Stimulated activated CD4-positive, alpha-beta T cell treated with anti-CD3 and anti-CD28 coated beads, Interleukin-12 subunit alpha, Interleukin-12 subunit beta, amount 100 ng/mL, for 24 hours (primary cell): ENCODE measurements at places on chromosomes 16 and 17.

DNA sequence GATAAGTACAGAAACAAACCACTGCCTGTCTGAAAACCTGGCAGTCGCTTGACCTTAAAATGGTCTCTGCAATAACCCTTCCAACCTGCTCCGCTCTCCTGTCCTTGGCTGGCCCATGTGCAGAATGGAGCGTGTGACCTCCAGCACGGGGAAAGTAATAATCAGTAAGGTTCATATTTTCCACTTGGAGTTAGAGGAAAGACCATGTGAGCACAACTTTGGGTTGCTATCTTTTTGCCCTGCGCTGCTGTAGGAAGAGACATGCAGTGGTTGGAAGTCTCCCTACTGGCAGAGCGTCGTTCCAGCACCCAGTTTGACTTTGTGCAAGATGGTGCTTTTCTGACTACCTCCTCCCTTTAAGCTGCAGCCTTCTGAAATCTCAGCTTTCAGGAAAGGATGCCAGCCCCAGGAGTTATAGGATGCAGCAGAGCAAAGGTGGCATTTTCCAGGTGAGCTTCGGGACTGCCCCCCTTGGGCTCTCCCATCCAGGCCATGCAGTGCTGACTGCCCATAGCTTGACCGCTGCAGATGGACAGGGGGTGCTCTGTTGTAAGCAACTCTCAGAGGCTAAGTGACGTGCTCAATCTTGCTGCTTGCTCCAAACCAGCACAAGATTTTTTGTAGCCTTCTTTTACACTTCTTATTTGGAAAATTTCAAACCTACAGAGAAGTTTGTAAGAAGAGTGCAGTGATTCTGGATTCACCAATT lies 110.7 kb upstream of the NOL11 start:
- DNase-seq, result no peak

GRCh38 chr17:7041607-7042500 lies 2.0 kb downstream of the SLC16A11 start:
- DNase-seq, result no peak

- DNase-seq, result no peak
These were observed 6.3 kb upstream of the MMP28 start for GRCh38 chr17:35801583-35802224.

DNA sequence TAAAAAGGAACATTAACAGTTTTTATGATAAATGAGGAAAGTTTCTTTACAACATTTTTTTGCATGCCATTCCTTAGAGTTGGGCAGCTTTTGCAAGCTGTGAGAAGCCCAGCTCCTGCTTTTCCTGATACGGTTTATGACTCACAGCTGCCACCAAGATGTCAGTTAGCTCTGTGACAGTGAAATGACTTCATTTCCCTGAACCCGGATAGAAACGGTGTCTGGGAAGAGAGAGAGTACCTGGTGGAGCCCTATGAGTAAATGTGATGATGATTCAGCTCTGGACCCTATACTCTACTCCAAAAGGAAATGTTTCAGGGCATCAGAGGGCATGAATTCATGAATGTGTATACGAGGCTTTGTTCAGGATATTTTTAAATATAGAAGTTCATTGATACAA lies 366.3 kb upstream of the HSBP1 start:
- DNase-seq, result no peak

GRCh38 chr17:32350666-32351418 lies 885 bp downstream of the ZNF207 start:
- DNase-seq, result peak; percentile 20

- no peak for DNase-seq
These were observed 44.5 kb upstream of the AKAP1 start for GRCh38 chr17:57040571-57040970.

GRCh38 chr17:19339341-19339815 lies 23.1 kb downstream of the B9D1 start:
- DNase-seq, result no peak

DNA sequence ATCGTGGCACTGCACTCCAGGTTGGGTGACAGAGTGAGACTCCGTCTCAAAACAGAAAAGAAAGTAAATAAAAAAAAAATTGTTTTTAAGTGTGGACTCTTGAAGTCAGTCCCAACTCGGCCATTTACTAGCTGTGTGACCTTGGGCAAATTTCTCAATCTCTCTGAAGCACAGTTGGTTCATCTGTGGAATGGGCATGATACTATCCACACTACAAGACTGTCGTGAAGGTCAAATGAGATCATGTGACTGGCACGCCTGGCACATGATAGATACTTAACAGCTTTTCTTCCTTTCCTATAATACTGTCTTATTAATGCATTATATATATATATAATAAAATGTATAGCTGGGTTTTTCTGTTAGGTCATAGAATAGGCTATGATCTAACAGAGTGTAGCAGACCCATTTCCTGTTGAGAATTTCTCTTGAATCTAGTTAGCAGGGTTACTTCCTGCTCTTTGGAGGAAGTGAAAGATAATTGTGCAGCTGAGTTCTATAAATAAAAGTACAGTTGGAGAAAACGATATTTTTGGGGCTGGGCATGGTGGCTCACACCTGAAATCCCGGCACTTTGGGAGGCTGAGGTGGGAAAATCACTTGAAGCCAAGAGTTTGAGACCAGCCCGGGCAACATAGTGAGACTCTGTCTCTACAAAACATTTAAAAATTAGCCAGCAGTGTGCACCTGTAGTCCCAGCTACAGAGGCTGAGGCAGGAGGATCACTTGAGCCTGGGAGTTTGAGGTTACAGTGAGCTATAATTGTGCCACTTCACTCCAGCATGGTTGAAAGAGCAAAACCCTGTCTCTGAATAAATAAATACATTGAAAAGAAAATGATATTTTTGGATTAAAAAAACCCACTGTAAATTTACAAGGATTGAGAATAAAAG lies 7.3 kb downstream of the MILR1 start:
- DNase-seq, result no peak

DNA sequence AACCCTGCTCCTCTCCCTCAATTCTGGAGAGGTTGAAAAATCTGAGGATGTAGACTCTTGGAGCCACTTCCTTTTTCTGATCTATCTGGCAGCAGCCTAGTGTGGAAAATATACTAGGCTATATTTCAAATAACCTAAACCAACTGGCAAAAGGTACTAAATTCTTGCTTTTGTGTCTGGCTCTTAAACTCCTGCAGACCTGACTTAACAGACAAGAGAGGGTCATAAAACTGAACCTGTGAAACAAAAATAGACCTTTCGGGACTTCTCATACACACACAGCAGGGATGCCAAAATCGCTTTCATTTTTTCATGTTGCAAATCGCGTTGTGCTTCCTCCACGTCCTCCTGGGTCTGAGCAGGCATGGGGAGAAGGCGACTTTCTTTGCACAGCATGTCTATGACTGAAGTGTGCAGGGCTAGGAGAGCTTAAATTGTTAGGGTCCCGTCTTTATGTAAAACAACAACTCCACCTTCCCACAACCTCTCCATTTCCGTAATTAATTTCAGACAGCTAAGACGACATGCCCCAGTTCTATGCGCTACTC lies 520.7 kb upstream of the PSMD7 start:
- DNase-seq, result no peak

GRCh38 chr16:75228143-75228976 lies 9.6 kb downstream of the CTRB1 start:
- DNase-seq, result no peak

GRCh38 chr17:73591296-73592078 lies 52.8 kb downstream of the SDK2 start:
- DNase-seq, result no peak

DNA sequence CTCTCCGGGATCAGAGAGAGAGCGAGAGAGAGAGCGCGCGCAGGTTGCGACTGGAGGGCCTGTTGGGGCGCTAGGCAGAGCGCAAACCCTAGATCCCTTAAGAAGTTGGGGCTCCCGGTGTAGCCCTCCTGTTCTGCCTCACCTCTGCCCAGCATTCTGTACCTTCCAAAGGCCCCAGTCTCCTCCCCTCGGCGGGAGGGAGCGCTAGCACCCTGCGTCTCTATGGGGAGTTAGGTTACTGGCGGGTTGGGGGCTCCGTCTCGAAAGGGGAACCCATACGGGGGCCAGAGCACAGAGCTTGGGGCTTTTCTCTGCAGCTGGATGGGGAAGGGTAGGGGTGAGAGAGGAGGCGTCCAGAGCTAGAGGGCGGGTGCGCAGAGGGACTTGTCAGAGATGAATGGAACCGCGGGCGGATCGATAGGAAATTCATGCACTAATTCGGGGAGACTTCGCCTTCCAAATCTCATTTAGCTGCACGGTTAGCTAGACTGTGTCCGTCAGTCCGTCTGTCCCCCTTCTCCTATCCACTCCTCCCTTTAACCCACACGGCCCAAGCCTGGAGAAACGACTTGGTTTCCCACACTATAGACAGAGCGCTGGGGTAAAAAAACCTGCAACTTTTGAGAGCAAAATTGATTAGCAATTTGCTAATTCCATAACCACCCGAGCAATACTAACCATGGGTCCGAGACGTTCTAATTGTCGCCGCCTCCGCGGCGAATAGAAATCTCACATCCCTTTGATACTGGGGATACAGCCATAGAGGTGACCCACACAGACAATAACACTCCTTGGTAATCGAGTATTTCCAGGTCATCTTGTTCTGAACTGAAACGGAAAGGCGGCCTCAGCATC lies 693 bp upstream of the HOXB4 start:
- no peak for DNase-seq

DNA sequence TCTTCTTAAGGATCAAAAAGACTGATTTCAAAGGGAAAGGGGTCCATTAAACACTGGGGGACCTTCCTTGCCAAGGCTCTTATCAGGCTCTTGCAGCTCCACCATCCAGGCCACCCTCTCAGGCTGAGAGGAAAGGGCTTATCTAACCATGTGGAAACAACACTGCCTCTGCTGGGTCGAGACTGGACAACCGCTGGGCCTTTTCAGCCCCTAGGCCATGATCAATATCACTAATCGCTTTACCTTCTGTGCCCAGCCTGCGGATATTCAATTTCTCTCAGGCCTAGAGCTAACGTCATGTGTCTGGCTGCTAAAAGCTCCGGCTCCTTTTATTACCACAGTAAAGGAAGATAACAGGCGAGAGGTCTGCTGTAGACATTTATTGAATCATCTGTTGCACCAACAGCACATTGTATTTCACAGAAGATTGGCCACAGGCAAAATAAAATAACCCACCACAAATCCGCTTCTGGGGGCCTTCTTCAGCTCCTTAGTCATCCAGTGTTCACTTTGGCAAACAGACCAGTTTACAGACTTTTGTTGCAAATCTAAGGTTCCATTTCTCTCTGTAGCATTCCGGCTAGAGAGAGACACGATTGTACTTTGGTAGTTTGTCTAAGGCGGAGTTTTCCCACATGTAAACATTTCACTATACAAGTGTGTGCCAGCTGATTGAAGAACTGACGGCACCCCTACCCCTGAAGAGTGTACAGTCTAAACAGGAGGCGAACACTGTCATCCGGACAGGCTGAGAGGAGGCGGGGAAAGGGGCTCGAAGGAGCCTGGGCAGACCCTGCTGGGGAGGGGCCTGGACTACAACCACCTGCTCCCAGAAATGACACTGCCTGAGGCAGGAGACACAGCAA lies 13.9 kb downstream of the CYB561 start:
- DNase-seq, result no peak

- no peak for DNase-seq
These were observed 17.2 kb upstream of the CLEC18C start for GRCh38 chr16:70156207-70156978.

DNA sequence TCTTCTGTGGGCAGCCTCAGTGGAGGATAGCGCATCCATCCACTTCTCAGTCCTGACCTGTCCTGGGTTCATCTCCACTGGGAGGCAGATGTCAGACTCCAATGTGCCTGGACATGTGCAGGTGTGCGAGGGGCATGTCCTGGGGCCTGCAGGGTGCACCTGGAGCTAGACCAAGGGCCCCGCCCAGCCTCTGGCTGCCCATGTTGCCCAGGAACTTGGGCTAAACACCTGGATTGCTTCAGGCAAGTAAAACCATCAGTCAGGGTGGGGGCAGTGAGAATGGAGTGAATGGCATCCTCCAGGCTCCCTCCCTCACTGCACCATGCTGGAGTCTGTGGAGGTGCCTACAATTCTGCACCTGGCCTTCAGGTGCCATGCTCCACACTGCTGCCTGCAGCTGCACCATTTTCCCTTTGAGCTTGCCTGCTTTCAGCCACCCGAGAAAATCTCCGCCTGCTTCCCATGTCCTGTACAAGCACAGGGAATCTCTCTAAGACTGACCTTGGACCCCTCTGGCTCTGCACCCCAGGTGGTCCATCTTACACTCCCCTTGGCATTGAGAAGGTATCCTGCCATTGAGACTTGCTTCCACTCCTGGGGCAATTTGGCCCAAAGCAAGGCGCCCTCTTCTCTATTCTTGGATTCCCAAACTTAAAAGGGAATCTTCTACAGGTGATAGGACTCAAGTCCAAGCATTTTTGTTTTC lies 2.1 kb upstream of the MFSD6L start:
- no peak for DNase-seq

- DNase-seq, result no peak
These were observed 127.1 kb downstream of the CDH13 start for GRCh38 chr16:82753821-82754220.

DNA sequence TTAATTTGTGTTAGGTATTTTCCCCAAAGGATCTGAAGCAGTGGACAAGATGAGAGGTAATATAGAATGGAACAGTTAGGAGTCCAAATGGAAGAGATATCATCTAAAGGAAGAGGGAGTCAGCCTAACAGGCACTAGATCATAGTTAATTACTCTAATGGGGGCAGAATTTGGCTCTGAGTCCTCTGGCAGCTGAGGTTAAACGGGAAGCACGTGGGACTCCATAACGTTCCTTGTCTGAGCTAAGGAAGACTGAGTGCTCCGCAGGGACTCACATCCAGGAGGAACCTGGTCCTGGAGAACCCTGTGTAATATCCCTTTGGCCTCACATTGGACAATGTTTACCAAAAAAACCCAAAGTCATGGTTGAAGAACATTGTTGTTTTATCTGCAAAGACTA lies 46.6 kb upstream of the TEX2 start:
- no peak for DNase-seq

GRCh38 chr17:74088285-74088933 lies 115.1 kb upstream of the RPL38 start:
- DNase-seq, result no peak

DNA sequence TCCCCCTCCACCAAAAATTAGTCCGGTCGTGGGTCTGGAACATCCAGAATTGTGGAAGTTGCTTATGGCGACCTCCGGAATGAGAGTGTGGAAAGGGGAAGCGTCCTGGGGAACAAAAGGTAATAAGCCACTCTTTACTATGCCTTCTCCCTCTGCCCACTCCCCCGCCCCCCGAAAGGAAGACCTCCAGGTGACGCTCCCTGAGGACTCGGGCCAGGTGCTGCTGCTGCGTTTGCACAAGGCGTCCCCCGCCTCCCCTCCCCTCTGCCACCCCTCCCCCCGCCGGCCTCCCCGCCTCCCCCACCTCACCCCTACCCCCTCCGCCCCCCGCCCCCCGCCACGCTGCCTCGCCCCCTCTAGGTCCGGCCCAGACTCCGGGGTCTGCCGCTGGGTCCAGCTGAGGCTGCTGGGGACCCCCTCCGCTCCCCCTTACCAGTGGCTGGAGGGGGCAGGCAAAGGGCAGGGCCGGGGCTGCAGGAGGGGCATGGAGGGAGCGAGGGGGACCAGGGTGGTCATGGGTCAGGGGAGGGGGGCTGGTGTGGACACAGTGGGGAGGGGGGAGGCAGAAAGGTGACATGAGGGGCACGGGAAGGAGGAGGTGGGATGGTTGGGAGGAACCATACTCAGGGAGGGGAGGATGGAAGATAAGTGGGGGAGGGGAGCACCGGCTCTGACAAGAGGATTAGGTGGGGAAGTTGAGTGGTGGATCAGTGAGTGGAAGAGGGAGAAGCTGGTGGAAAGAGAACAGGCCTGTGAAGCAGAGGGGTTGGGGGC lies 23.6 kb downstream of the ALOX12B start:
- no peak for DNase-seq
